Fibroblast of skin of left biceps (primary cell): ENCODE measurements at places on chromosomes 13 and 19.

DNA sequence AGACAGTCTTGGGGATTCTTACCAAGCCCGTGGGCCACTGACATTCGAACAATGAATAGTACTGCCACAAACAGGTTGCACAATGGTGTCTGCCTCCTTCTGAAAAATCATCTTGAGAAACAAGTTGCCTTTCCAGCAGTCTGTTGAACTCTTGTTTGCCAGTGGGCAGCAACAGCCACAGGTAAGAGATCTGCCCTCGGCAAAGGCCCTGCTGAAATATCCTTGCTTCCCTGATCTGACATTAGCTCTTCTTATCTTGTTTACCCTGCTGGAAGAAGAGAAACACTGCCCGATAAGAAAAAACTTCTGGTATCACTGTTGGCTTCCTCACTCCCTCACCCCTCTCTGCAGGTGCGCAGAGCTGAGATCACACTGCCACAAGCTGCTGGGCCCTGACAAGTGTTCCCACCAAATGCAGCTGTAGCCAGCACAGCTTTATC is 2.0 kb downstream of the DOCK9 start:
- DNase-seq = no peak

DNA sequence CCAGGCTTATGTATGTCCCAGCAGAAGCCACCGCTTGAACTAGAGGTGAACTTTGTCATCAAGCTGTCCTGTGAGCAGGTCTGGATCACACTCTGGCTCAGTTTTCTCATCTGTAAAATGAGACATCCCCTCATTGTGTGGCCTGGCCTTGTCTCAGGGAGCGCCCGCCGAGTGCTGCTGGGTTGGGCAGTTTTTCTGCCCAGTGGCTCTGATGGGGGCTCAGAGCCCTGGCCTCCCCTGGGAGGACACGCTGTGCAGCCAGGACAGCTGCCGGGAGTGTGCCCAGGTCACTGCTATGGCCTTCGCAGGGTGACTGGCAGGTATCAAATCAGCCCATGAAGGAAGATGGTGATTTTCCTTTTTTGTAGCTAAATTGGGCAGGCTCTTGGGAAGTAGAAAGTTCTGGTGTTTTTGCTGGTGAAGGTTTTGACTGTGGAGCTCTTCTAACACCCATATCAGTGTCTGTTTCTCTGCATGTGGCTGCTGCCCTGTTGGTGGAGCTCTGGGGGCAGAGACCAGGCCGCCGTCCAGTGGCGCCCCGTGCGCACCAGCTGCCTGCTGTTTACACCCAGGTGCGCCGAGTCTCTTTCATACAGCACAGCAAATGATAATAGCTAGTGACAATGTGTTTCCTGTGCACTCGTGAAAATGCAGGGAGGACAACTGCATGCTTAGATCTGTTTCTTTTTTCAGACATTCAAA is 40.8 kb downstream of the SLC7A9 start:
- no peak for DNase-seq

DNA sequence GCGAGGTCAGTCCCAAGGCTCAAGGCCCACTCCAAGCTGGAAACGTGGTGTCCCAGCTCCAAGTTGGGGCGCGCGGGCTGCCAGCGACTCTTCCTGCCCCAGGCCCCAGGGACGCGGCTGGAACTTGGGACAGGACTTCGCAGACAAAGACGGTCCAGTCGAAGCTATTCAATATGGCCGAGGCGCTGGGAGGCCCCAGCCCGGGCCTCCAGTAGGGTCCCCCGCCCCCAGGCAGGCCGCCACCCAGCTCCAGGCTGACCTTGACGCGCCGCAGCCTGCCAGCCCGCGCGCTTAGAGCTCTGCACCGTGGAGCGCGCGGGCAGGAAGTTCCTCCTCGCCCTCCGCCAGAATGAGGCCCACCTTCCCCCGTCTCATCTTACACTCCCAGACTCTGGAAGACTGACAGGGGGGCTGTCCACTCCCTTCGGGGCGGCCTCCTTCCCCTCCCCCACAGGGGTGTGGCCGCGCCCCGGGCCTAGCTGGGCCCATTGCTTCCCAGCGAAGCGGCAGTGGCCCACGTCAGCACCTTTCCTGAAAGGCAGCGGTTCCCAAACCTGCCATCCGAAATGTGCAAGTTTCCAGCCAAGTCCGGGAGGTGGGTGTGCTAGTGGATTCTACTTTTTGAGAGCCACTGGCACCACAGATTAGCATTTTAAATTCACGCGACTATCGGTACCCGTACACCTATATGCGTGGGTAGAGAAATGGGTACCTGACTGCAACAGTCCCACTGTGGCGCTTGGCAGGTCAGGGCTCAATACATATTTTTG is at the start of gene CCDC8:
Gene CCDC8 (minus strand): TSS at position 303 of the 770 bp plus-strand sequence. CDS start 754 bp downstream, outside the sequence.
- peak; percentile 96 for DNase-seq

DNA sequence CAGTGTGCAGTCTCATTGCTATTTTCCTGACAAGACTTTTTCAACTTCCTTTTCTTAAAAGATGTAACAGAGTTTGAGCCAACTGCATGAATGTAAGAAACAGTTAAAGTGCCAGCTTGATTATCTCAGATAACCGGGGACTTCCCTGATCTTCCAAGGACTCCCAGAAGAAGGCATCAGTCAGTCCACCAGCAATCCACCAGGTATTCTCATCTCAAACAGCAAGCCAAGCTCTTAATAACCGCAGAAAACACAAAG is 350.1 kb downstream of the LIG4 start:
- DNase-seq = no peak

DNA sequence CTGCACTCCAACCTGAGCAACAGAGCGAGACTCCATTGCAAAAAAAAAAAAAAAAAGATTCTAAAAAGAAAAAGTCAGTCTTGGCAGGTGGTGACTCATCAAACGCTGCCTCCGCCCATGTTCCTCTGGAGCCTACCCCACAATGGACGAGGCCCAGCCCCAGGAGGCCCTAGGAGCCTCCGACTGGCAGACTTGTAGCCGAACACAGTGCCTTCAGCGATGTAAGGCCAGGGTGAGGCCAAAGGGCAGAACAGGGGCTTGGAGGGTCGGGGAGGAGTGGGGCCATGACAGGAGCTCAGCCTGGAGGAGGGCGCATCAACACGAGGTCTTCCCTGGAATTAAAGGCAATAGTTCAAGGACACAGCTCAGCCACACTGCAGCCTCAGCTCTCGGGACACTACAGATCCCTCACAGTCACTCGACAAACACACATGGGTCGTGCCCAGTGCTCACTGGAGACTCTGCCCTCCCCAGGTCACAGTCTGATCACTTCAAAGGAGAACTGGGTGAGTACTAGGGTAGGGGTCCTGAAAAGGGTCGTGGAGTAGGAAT is 5.1 kb downstream of the USE1 start:
- no peak for DNase-seq

DNA sequence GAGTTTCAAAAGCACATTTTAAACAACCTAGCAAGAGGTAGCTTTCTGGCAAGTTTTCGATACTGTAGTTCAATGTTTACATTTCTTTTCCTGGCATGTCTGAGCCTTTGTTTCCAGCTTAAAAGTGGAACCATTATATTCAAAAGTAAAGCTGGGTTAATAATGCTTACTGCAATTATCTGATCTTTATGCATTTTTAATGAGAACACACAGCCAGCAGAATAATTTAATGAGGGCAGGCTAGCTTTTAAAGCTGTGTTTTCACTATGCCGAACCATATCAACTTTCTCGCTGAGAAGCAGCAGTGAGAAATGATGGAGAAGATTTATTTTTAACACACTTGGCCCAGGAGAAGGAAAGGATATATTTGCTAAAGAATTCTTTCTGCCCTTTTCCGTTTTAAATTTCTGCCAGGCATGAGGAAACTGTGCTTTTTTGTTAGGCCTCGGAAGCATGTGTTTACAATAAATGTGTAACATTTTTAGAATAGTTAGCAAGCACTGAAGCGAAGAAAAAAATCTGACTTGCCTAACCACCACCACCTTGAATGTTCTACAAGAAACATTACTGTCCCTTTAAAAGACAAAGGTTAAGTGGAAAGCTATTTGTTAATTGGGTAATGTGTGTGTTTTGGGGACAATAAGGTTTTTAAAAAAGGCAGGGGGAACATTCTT is 1.0 kb downstream of the MBNL2 start:
- DNase-seq = peak; percentile 50

GRCh38 chr13:70087247-70087646 is 20.4 kb upstream of the ATXN8OS start:
- DNase-seq = no peak

DNA sequence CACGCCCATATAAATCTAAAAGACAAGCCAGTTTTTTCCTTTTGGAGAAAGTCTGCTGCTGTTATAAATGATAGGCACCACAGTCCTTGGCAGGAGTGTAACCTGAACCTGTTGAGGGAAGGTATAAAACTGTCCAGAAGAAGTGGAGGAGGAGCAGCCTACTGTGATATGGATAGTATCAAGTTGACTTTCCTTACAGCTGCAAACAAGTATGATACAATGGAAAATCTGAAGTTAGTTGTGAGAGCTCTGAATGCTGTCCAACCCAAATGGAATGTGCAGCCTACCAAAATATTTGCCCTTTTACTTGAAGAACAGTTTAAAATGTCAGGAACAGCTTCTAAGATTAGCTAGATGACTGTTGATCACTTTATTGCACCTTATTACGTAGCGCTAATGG is 399.6 kb downstream of the FGF14 start:
- no peak for DNase-seq
